ENCODE measurements at places on chromosomes 2 and 18.
A peak's percentile ranks its signal among the peaks of the same experiment; 100 is the strongest.

GRCh38 chr18:6271585-6271984, 143.1 kb downstream of the L3MBTL4 start:
- DNase-seq: no peak

GRCh38 chr2:69916106-69916505, 1.2 kb downstream of the MXD1 start:
- no peak for DNase-seq

- peak; percentile 55 for DNase-seq
Measured at GRCh38 chr2:231541645-231542044, 11.4 kb upstream of the NMUR1 start.

DNA sequence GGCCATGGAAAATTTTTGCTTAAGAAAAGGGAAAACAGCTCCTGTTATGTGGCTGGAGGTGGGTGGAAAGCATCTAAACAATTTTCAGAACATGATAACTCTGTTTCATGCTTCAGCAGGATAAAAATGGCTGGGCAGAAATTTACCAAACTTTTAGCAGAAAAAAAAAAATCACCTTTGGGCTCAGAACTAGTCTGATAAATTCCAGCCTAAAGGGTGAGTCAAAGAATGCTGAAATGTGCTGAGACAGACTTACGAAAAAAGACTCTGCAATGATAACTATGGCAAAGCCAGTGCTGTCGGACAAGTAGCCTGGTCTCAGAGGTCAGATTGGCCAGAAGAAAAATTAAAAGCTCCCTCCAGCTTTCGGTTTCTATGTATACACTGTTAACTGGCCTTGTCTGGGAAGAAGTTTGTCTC, 123.6 kb downstream of the LRATD1 start:
- no peak for DNase-seq

GRCh38 chr2:200756618-200757321, 54.9 kb upstream of the BZW1 start:
- peak; percentile 68 for DNase-seq

DNA sequence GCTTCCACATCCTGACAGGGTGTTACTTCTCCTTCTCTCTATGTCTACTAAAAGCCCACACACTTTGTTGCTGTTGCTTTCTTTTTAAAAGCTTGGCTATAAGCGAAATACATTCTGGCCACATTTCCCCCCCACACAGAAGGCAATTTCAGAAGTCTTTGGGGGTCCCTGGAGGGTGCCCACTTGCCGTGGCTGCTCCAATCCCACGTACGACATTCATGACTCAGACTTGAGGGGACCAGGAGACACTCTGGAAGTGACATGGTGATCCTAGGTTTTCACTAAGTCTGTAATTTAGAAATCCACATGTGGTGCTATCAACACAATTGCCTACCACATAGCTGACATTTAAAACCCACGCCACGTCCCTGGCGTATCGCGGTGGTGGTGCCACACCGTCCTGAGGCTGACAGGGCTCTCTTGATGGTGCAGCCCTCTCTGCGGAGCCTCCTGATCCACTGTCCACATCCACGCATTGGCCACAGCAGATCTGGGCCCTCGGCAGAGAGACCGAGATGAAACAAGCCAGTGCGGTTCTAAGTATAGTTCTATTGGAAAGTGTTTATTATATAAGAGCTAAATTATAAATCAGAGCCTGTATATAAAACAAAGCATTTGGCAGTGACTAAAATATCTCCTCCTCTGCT, 42.4 kb downstream of the CYP27C1 start:
- no peak for DNase-seq

DNA sequence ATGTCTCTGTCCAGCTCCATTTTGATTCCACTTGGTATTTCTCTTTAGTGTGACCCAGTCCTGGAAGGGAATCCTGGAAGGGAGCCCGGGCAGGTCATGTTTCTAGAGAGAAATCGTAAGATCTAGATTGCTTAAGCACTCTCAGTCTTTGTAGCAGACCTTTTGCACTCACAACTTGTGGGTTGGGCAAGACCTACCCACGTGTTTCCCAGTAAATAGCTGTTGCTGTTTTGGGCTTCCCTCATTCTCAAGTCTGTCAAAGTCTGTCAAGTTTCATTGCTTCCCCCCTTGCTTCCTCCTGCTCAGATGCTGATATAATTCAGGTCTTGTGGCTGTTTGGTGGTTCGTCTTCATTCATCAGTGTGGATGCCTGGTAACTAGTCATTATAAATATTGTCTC, 17.4 kb upstream of the NEMP2 start:
- no peak for DNase-seq

DNA sequence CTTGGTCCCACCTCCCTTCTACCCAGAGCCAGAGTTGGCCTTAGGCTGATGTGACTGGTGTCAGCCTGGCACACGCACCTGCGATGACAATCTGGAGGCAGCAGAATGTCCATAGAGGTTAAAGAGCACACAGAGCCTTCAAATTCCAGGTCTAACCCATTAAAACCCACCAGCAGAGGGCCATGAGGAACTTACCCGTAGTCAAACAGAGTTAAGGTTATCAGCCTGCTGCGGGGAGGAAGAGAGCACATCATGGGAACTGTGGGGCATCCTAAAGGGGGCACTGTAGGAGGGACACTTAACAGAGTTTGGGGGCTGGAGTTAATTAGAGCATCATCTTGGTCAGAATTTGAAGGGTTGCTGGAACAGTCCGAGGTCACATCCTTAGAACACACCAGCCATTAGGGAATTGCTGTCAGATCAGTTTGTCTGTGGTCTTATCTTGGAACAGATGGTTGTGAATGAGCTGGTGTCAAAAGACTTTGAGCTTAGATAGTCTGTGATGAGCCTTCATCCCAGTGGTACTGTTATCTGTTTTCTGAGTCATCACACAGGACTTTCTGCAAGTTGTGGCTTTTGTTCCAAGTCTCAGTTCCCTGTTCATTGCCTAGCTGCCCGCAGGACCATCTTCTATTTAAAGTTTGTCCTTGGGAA, 248.6 kb downstream of the LOXHD1 start:
- DNase-seq: no peak

DNA sequence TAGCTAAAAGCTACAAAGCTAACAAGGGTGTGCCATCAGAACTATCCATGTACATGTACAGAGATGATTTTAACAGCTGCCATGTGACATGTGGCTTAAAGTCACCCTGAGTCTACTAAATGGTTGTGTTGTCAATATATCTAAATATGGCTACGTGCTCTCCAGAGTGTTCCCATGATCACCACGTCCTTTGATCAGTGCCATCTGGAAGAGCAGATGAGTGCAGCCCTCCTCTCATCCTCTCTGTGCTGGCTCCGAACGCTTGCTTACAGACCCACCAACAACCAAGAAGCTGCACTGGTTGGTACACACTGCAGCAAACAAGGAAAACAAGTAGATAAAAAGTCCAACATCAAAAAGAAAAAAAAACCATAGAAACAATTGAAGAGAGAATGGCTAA, 88.6 kb upstream of the NARS1 start:
- DNase-seq: no peak

- no peak for DNase-seq
Measured at GRCh38 chr2:61196671-61197070, 34.7 kb downstream of the C2orf74 start.

DNA sequence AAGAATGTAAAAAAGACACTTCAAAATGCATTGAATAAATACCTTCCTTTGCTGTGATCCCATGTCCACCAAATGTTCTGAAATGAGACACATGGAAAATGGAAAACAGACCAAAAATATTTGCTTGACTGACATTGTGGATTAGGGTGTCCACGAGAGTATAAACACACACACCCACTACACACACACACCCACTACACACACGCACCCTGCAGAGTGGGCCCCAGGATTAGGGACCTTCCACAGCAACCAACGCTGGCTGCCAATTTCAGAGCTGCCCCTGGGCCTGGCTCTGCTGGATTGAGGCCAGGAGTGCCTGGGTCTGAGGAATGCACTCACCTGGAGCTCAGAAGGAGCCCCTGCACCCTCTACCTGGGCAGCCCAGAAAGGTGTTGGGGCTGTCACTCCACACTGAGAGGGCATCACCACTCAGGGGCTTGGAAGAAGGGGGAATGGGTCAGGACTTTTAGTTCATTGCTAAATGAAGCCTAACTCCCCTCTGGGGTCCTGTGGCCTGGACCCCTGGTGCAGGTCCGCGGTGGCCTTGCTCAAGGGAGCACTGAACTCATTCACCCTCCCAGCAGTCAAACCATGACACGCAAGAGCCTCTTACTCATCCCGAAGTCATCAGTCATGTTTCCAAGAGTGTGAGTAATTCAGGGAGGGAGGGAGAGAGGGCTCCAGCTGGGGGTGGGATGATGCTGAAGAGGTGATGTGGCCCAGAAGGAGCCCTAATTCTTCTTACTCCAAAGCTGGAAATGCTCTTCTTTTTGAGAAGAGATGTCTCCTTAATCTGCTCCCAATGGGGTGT, 50.2 kb upstream of the PLB1 start:
- peak; percentile 34 for DNase-seq

- peak; percentile 69 for DNase-seq
Measured at GRCh38 chr2:225920621-225921220, 521.2 kb downstream of the NYAP2 start.

DNA sequence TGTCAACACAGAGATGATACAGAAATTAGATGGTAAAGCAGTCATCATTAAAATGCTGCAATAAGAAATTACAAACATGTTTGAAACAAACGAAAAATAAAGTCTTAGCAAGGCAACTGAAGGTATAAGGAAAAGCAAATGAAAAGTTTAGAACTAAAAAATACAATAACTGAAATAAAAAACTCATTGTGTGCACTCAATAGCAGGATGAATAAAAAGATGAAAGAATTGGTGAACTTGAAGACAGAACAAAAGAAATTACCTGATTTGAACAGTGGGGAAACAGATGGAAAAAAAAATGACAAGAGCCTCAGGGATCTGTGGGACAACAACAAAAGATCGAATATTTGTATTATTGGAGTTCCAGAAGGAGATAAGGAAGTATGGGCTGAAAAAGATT, 46.5 kb downstream of the TSN start:
- DNase-seq: no peak

DNA sequence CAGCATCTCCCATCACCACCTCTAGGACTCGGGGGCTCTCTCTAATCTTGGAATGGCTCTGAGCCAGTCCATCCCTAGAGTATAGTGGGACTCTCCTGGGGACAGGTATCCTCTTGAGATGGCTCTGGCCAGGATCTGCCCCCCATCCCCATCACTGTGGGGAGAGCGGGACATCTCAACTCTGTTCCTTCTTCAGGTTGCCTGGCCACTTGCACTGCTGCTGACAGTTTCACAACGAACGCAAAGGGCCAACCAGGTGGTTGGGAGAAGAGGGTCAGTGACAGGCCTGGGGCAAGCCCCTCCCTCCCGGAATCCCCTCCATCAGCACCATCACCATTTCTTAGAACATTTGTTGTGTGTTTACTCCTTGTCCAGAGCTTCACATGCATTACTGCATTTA, 62.6 kb downstream of the CIB4 start:
- no peak for DNase-seq

DNA sequence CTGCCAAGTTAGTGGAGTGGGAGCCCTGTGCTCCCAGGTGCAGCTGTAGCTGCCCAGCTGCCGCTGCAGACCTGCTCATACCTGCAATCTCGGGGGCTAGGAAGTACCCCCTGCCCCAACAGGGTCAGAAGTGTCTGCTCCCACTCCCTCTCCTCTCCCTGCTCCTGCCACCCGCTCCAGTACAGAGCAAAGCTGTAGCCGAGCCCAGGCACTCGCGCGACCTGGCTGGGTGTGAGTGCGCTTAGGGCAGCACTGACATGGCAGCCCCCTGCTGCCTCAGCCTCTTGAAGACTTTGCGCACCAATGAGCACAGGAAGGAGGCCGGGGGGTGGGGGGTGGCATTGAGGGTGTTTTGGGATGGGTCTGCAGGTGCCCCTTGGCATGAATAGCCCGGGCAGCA, 1951.4 kb downstream of the SUCLG1 start:
- DNase-seq: no peak

DNA sequence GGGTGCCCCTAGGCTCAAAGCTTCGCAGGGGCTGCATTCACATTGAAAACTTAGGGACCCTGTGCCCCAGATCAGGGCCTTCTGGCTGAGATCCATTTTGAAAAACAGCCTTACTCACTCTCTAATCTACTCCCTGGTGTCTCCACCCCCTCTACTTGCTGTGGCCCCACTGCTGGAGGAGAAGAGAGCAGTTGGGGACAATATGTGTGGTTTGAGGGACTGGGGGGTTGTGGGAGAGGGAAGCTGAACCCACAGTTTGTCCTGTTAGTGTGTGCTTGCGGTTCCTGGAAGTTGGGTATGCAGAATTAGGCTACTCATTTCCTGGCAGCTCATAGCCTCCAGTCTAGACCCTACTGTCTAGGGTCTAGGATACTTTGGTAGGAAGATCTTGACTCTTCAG, 211.4 kb downstream of the PRKCE start:
- DNase-seq: no peak

GRCh38 chr2:222915092-222915957, 54.5 kb downstream of the ACSL3 start:
- DNase-seq: no peak

DNA sequence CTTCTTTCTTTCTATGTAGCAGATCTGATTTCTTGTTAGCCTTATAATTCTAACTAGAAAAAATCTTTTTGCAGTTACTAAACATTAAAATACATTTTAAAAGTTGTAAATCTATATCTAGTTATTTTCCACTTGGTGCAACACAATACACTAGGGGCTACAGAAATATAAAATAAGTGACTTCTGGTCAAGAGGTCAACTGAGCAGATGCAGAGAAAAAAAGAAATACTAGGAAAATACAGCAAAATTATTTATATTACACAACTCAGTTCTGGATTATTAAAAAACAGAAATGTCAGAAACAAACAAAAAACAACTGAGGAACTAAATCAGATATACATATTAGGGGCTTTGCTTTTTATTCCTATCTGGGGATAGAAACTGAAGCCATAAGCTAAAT, 83.9 kb downstream of the L3MBTL4 start:
- DNase-seq: no peak

DNA sequence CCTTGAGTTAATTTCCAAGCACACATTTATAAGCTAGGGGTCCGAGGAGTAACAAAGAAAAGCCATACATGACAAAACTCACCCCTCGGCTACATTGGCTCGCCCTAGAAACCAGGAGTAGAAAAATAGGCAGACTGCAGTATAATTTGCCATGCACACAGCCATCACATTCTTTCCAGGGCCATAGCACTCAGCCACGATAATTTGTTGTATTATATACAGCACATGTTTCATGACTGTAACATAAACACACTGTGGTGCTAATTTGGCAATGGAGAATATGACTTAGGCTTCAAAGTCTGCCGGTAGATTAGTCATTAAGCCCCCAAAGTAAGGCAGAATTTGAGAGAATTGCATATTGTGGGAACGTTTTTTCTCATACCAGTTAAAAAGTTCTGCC, 254.9 kb downstream of the ZNF521 start:
- no peak for DNase-seq

GRCh38 chr2:201639205-201639604, 4.1 kb downstream of the TMEM237 start:
- no peak for DNase-seq

- no peak for DNase-seq
Measured at GRCh38 chr2:99810225-99810624, 320.4 kb upstream of the REV1 start.

DNA sequence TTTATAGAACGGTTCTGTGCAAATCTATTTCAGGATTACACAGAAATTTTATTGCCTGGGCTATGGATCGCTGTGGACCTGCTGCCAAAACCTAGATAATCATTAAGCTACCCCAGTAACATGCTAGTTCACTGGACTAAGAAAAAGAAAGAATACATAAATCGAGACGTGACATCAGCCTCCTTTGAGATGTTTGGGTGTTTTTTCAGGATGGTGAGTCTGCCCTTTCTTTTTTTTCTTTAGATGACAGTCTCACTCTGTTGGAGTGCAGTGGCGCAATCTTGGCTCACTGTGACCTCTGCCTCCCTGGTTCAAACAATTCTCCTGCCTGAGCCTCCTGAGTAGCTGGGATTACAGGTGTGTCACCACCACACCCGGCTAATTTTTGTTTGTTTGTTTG, 52.0 kb downstream of the FHOD3 start:
- no peak for DNase-seq

GRCh38 chr2:45178359-45178758, 169.1 kb upstream of the SIX2 start:
- DNase-seq: no peak

All from COLO829 (cell line).